ENCODE measurements at places on chromosomes 5 and 9.

DNA sequence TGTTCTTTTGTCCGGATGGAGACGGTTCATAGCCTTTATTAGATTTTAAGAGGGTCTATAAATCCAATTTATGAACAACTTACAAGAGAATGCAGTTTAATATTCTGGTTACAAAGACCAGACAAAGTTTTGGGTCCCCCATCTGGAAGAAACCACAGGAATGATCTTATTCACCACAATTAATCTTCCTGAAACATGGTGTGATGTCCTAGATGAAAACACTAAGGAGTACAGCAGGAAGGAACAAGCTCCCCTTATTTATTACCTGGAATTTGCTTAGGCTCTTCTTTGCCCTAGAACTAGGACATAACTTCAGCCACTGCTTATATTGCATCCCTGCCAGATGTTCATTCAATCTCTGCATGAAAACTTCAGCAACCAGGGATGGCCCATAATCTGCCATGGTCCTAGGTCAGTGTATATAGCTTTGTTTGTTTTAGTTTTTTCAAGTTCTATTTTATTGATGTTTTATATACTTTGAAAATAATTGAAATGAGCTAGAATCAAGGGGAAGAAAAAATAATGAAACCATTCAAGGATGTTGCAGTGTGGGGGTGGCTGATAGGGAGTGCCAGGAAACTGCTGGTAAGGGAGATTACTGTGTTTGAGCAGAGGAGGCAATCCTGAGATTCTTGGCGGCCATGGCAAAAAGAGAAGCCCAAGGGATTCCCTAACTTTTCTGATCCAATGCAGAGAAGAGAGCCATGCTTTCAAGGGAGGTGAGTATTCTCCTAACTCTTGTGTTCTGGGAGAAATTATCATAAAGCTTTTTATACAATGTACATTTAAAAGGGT, 16.8 kb downstream of the TXNDC8 start:
- no peak for DNase-seq

GRCh38 chr9:80775530-80775929, 913.8 kb downstream of the TLE1 start:
- DNase-seq = no peak

GRCh38 chr9:109585796-109586195, 87.7 kb upstream of the PTPN3 start:
- no peak for DNase-seq

DNA sequence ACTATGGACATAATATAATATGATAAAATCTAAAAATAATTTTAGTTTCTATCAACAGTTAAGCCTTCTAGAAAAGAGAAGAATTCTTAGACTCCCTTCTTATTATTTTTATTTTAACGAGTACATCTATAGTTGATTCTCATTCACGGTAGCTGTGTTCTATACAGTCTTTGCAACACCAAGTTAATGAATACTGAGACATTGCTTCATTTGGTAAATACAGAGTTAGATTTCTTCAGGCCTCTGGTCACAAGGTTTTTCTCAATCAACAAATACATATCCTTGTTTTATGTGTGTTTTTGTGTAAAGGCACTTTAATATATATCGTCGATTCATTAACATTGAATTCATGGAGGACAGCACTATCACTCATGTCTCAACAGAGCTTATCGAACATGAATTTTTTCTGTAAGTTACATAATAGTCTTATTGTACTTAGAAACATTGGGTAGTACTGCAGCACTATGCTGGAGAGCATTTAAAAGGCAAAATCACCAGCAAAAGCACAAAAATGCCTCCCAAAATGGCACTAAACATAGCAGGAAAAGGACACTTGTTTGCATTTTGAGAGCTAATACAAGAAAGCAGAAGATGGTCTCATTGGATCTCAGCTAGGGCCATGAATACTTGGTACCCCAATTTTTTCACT, 239.0 kb downstream of the FGF10 start:
- no peak for DNase-seq

- DNase-seq = no peak
Observed at GRCh38 chr9:136563646-136564325, 17.9 kb upstream of the NOTCH1 start.

DNA sequence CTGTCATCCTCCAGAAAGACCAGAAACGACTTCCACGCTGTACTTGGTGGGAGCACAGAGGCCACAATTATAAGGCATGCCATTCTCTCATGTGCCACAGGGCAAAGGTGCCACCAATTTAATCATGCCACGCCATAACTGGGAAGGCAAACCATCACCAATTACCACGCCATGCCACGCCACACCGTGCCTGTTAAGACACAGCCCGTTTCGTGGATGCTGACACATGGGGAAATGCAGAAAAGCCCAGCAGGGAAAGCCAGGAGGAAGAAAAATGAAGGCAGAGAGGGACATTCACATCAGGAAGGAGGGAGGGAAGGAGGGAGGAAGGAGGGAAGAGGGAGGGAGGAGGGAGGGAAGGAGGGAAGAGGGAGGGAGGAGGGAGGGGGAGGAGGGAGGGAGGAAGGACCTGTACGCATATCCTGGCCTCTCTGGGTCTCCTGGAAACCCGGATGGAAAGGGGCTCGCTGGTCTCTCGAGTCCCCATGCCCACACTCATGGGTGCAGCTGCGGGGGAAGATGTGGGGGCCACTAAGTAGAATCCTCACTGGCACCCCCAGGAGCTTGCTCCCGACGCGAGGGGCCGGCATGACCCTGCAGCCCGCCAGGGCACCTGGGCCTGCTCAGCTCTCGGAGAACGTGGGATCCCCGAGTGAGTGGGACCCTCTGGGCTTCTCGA, 61.7 kb upstream of the UBAC1 start:
- no peak for DNase-seq

DNA sequence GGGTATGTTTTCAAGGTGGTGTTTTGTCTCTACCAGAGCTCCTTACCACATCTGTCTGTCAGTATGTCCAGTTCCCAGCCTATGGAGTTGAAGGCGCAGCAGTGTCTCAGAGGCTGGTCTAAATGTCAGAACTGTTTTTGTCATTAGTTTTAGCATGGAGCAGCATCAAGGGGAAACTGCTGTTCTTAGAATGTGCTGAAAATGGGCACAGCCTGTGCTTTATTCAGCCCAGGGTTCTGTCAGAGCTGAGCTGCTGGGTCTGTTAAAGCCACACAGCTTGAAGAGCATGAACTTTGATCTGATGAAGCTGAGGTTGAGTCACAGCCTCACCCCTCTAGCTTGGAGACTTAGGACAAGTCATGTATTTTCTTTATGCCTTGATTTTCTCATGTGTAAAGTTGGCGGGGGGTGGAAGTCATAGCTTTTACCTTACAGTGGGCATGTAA, 71.9 kb downstream of the RALGPS1 start:
- DNase-seq = no peak

DNA sequence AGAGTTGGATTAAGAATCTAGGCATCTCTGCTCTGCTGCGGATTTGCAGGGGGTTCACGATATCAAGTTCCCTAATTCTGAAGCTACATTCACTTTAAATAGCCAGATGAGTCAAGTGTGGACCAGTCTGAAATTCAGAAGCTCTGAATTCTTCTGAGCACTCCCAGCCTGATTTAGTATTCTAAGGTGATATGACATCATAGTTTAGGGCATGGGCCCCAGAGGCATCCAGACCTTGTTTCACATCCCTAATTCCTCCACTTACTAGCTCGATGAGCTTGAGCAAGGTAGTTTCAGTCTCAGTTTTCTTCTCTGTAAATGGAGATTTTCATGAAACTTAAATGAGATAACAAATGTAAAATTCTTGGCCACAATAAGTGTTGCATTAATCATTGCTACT, 65.2 kb downstream of the TMEM167A start:
- DNase-seq = no peak

DNA sequence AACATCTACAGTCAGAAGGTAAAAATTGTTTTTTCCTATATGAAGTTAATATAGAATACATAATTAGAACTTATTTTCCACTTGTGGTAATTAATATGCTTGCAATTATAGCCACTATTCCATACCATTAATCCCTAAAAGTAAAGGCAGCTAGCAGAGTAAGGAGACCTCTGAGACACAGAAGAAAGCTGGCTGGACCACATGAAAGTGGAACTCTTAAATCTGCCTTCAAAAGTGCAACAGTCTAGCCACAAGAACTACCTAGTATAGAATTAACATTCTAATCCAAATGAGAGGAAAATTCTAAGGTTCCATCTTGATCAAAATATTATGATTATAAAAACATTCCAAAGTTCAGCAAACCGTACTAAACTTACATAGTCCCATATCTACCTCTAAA, 37.6 kb downstream of the ARL15 start:
- no peak for DNase-seq

DNA sequence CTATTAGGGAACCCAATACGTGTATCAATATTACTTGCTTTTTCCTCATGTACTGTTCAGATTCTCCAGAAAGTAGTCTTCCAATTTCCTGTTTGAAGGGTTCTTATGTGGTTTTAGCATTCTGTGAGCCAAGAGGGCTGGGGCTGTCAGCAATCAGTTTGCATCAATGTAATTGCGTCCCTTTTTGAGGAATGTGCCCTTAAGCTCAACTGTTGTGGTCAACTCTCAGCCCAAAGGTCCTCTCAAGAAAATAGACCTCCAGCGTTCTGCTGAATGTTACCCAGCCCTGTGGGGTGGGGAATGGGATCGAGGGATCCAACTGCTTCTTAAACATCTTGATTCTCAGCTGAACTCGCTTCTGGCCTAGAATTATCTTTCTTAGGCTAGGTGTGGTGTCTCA, 43.8 kb upstream of the CDK20 start:
- no peak for DNase-seq

DNA sequence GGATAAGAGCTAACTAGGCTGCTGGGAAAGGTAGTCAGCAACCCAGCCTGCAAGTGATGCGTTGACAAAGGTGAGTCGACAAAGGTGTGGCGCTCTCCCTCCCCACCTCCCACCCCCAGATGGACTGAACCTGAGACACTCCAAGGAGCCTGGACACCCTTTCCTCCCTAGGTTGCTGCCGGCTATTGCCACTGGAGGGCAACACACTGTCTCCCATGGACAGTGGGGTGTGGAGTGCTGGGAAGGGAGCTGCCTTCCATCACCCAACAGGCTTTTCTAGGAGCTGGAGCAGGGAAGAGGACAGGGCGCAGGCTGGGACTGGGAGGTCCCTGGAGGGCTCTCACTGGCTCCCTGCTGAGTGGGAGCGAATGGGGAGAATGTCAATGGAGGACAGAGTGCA, 75.4 kb upstream of the ARAP3 start:
- no peak for DNase-seq

DNA sequence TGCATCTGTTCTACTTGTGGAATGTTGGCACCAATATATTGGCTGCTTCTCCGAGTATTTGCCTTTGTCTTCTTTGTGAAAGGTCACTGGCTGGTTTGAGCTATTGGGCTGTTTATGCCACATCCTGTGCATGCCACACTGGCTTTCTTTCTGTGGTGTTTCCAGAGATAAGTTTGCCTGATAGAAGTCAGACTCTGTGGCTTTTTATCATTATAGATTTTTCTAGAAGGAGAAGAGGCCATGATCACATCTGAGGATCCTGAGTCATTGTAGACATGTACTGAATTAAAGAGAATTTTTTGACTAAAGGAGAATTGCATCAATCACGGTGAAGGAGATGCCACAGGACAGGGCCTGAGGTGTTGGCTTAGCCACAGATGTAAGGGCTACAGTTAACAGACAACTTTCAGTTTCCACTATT, 26.5 kb upstream of the CDKN2B start:
- DNase-seq = no peak

DNA sequence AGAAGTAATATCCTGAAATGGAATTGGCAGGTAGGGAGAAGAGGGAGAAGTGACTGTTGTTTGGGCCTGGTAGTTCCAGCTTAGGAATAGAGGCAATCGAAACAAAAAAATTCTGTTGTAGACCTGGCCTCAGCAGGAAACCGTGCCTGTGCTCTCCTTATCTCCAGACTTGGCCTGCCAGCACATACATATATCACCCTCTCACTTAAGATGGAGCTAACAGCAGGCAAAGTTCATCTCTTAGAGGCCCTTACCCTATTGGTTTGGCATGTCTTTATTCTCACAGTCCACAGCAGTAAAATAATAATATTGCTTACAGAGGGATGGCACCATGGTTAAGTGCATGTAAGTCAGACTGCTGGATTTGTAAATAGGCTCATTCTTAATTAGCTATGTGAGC, 19.6 kb upstream of the TNC start:
- DNase-seq = no peak

DNA sequence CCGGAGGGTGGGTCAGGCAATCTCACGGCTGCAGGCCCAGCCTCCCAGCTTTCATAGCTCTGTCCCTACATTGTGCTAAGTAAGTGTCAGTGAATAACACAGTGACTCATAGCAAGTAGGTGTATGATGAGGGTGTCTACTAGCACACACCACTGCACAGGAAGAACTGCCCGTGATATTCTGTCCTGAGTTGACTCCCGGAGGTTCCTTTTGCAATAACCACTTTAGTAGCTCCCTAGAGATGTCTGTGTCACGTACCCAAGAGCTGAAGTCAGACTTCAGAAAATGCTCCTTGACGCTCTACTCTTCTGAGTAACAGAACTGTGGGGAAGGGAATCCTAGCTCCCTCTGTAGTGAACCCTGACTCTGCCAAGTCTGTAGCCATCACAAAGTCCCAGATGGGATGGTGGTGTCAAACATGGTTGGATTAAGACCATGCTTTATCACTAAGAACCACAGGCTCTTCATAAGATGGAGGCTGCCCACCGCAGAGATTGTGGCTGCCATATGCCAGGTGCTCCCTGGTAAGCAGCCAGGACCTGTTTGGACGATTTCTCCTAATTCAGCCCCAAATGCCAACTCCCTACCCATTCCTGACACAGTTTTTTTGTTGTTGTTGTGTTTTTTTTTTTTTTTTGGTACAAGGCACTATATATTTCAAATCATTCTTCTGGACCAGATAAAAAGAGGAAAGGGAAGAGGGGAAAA, 352.6 kb upstream of the PANK3 start:
- no peak for DNase-seq

- DNase-seq = no peak
Observed at GRCh38 chr5:14351086-14351661, 208.0 kb downstream of the TRIO start.

DNA sequence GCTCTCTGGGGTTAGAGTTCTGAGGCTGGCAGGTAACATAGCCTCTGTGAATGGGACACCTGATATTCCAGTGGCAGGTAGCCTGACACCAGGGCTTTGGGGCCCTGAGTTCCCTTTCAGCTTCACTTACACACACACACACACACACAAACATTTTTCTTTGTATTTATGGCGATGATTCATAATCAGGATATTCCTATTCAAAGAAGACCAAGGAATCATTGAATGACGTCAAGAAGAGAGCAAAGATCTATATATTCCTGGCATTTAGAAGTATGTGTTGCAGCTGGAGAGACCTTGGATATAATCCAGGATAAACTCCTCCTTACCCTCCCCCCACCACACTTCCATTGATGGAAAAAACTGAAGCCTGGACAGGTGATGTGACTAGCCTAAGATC, 7.9 kb upstream of the ENTREP1 start:
- DNase-seq = no peak

All from thoracic aorta (tissue), 2 donors.